ENCODE measurements at places on chromosomes 6 and 20. TPM values are rescaled to one million over a fixed set of nuclear protein-coding genes. Genes with fewer than 3 reads are reported as not detected.

Gene GGTLC1
- not detected for total RNA-seq

Gene GATA5
- total RNA-seq: not detected

Gene GNMT
- 0.26 TPM for total RNA-seq

Gene PERP
- 13.4 TPM for total RNA-seq
